ENCODE measurements at places on chromosomes 6 and 20. TPM values are rescaled to one million over a fixed set of nuclear protein-coding genes. Genes with fewer than 3 reads are reported as not detected.

Gene RBBP9
- 14.4 TPM for total RNA-seq

- no peak for DNase-seq
Observed at GRCh38 chr20:8399947-8400346, 267.9 kb downstream of the PLCB1 start.

DNA sequence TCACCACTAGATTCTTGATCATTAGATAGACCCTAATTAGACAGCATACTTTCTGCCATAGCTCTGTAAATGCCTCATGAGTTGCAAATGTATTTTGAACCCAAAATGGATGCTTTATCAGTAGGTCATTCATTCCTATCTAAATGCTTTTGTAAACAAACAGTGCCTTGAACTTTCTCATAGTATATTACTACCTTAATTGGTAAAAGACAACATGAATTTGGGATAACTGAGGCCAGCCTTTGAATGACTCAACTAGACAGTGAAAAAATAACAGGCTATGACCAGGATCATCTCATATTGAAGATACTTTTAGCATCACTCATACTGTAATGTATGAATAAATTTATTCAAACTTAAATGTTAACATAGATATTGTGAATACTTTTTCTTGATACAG is 37.0 kb upstream of the PRL start:
- peak; percentile 50 for DNase-seq

GRCh38 chr6:12543953-12544352 is 172.6 kb upstream of the PHACTR1 start:
- peak; percentile 35 for DNase-seq

- peak; percentile 16 for DNase-seq
Observed at GRCh38 chr6:128305228-128305627, 215.2 kb downstream of the PTPRK start.

Measured in astrocyte (in vitro differentiated cells and primary cell).